CD4-positive, alpha-beta T cell (primary cell): ENCODE measurements at places on chromosomes 6 and 20.

DNA sequence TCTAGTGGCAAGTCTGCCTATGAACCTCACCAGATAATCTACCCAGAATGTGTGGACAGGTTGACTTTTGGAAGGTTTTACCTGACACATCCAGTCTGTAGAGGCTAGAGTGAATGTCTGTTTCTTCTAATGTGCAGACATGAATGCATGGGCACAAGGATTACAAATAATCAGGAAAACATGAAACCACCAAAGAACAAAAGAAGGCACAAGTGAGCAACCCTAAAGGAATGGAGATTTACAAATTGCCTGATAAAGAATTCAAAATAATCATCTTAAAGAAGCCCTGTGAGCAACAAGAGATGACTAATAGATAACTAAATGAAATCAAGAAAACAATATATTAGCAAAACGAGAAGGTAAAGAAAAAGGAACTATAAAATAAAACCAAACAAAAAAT, 876.1 kb upstream of the ADGRB3 start:
- DNase-seq, result no peak

DNA sequence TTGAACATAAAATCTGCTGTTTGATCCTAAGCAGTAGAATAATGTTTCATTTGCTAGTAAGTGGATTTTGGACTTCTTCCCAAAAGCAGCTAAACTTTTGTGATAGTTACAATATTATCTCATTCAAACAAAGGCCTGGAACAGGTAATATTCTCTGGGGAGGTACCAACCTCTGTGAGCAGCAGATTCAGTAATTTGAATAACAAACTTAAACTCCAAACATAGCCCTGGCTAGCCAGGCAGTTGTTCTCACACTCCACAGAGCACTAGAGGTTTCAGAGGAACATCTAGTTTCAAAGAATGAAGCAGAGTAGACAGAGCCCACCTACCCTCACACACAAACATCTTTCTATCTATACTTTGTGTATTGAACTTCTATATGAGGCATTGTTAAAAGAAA, 40.9 kb downstream of the LGSN start:
- DNase-seq, result no peak

DNA sequence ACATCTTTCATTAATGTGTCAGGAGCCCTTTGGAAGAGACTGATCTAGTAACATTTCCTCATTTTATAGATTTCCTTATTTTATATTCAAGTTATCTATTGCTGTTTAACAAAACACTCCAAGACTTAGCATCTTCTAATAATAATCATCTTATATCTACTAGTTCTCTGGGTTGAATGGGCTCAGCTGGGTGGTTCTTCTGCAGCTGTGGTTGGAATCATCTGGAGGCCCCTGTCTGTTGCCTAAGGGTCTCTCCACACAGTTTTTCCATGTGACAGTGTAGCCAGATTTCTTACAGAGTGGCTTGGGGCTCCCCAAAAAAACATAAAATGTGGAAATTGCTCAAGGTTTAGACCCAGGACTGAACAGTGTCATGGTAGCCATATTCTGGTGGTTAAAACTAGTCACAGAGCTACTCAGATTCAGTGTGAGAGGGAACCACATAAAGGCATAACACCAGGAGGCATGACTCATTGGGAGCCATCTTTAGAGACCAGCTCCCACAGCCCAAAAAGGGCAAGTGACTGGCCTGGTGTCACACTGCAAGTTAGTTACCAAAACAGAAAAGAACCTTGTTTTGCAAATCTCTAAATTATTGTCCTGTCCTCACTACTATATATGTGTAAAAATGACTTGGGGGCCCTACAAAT, 11.5 kb downstream of the SLC2A10 start:
- no peak for DNase-seq

- DNase-seq, result no peak
Measured at GRCh38 chr6:39947611-39948068, 13.4 kb upstream of the MOCS1 start.

GRCh38 chr6:152634773-152635172, 2.4 kb downstream of the SYNE1 start:
- DNase-seq, result no peak

GRCh38 chr6:1365686-1366085, 23.7 kb upstream of the FOXF2 start:
- DNase-seq, result no peak

DNA sequence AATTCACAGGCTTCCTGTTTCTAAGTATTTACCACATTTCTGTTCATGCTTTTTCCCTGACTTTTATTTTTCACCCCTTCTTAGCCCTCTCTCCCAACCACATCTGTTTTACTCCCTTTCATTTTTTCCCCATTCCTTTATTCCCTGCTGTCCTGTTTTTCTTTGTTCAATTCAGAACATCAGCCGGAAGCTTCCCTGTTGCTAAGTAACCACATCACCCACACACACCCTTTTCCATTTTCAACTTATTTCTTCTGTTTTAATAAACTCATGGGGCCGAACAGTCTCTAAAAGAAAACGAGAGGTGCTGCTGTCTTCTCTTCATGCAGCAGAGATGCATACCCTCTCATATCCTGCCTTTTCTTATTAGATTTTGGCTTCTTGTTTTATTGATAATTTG, 53.5 kb upstream of the CEP85L start:
- no peak for DNase-seq
